B cell (primary cell): ENCODE measurements at places on chromosomes 11 and 22. TPM values are rescaled to one million over a fixed set of nuclear protein-coding genes. Genes with fewer than 3 reads are reported as not detected.

GRCh38 chr22:31081963-31082605, 966 bp downstream of the SMTN start:
- no peak for DNase-seq

GRCh38 chr22:25754527-25755202, 12.7 kb downstream of the MYO18B start:
- no peak for DNase-seq

The PLA2G3 gene
- total RNA-seq, result not detected in 2 replicates

The DBX1 gene
- total RNA-seq, result not detected in 2 replicates

GRCh38 chr11:70319396-70320076, 49.0 kb downstream of the PPFIA1 start:
- DNase-seq, result no peak

DNA sequence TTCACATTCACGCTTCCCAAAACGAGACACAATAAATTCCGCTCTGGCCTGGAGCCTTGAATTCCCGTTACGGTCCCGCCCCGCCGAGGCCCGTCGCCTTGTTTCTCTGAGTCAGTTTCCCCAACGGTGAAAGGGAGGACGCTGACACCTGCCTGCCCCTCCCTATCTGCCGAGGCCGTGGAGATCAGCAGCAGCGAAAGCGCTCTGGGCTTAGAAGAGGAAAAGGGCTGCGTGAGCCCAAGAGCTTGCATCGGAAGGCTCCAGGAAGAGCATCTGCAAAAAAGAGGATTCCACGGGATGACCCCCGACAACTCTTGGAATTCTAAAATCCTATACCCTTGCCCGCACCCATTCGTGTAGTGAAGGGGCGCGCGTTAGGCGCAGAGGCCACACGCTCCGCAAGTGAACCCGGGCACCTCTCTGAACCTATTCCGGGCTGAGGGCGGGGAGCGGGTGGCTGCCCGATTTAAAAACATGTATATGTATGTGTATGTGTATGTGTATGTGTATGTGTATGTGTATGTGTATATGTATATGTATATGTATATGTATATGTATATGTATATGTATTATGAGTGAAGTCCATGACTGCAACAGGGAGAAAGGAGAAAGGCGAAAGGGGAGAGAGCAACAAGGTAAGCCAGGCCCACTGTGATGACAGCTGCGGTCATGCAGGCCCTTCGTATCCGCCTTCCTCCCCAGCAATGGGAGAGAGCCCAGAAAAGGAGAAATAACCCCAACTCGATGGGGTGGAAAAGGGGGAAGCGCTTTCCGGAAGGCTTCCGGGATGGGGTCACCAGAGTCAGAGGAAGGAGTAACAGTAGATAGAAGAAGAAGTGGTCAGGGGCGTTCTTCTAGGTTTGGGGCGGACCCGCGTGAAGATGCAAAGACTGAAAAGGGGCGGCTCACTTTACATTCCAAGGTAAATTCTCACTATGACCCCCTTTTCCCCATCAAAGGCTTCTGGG, 948 bp upstream of the MRTFA start:
- peak; percentile 66 for DNase-seq
